ENCODE measurements at places on chromosomes 5 and 9.
A peak's percentile ranks its signal among the peaks of the same experiment; 100 is the strongest.

GRCh38 chr5:62719061-62719720, 140.6 kb downstream of the LRRC70 start:
- no peak for DNase-seq

DNA sequence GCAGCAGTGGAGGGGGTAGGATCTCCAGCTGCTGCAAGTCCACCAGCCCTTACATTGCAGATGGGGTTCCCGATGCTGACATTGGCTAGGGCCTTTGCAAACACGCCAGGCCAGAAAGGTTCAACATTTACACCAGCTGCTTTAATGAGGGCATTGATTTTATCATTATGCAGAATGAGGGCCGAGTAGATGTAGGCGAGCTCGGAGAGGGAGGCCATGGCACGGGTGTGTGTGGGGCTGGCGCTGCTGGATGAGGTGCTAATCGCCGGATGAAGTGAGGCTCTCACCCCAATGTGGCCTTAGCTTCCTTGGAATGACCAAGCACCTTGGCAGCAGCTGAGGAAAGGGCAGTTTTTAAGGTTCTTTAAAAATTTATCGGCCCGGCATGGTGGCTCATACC, 27.4 kb downstream of the PHAX start:
- DNase-seq, result no peak

DNA sequence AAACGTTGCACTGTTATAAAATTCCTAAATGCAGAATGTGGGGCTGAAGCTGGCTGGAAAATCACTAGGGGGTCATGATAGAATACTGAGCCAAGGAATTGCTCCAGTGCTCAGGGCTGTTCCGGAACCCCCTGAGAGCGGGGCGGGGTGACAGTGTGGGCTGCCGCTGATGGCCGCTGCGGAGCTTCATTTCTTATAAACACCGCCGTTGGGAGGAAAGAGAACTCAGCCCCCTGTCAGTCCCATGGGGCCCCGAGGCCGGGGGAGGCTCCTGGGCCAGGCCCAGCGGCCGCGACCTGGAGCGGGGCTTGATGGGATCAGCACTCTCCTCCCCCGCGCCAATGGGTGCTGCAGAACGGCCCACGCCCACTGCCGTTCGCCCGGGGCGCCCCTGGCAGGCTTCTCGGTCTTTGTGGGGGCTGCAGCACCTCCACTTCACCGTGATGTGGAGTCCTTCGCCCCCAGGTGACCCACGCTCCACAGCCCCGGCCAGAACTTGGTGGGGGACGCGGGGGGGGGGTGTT, 5.2 kb upstream of the IRF1 start:
- peak; percentile 65 for DNase-seq

GRCh38 chr9:38523121-38523520, 97.3 kb downstream of the ANKRD18A start:
- no peak for DNase-seq

DNA sequence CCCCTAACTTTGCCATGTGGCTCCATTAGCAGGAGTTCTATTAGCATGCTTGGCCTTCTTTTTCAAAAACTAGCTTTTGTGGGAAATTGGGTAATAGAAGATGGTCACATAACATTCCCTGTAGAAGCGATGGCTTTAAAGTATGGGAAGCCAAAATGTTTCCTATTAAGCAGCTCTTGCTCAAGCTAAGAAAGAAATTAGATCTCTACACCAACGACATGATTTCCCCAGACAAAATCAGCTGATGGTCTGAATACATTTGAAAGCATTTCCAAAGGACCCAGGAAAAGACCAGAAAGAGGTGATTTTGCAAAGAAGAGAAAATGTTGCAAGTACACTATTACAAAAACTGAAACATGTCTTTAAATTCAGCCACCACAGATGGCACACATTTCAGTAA, 4.8 kb upstream of the NFIL3 start:
- no peak for DNase-seq

DNA sequence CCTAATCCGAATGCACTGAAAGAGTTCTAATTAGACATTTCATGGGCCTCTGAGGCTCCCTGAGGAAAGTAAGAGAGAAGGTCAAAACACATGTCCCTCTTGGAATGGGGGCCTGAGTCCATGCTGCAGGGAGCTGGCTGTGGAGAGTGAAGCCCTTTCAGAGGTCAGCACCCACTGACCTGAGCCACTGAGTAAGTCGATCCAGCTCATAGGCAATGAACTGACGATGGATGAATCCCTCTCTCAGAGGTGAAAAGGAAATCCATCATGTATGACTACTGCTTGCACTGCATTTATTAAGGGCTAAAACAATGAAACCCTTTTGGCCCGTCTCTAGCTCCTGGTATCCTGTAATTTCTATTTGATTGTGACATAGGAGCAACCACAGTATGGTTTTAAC, 288.9 kb upstream of the VLDLR start:
- DNase-seq, result no peak

- no peak for DNase-seq
Measured at GRCh38 chr9:2639786-2640185, 18.2 kb downstream of the VLDLR start.

- no peak for DNase-seq
Measured at GRCh38 chr9:108786901-108787689, 68.7 kb downstream of the ACTL7B start.

DNA sequence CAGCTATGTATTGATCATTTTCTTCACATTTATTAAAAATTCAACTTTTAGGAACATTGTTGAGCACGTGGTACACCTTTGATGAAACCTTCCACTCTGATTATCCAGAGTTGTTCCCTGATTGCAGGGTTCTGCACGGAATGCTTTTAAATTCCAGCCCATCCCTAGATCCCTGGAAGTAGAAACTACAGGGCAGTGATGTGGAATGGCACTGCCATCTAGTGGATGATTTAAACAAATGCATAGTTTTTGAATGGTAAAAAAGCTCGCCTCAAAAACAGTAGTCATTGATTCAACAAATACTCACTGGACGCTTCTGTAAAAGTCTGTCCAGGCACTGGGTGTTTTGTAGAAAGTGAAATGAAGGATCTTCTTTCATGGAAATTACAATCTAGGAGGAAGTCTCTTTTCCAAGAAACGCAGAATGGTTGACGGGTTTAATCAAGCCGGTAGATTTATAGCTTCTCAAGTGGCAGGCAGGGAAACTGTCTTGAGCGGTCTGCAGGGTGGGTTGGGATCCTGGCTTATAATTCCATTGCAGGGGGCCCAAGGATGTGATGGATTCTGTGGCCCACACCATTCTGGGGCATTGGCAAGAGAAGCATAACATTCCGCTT, 118.4 kb downstream of the ARHGAP26 start:
- no peak for DNase-seq

DNA sequence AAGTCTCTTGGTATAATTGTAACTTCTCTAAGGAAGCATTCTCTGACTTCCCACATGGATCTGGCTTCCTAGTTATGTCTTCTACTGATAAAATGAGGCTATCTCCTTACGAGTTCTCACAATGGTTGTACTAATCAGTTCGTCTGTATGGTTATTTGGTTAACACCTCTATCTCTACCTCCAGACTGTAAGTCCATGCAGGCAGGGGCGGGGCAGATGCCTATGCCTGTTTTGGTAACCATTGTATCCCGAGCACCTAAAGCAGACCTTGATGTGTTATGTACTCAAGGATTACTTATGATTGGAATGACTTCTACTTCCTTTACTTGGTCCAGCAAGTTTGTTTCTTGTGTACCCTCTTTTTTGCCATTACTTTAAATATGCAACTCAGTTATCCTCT, 125.0 kb upstream of the PITX1 start:
- DNase-seq, result no peak

DNA sequence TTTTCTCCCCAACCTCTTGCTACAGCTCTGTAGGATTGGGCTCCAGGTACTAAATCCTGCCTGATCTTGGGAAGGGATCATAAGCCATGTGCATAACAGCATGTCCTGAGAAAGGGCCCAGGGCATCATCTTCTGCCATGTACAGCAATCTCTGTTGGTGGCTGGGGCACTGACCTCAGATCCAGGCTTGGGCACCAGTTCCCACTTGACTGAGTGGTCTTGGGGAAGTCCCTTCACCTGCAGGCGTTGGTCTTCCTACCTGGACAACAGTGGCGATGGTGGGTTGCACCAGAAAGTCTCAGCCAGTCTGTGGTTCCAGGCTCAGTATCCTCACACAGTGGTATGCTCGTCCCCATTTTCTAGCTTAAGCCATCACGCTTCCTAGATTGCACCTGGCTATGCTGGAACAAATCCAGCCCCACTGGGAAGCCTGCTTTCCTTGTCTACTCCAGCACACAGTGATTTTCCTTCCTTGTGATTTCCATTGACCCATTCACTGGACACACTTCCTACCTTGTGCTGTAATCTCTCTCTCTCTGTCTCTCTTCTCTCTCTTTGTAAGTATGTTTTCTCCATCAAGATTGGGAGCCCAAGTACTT, 121.7 kb upstream of the PITX1 start:
- DNase-seq, result no peak

- DNase-seq, result no peak
Measured at GRCh38 chr5:107553117-107553555, 117.6 kb downstream of the EFNA5 start.

- no peak for DNase-seq
Measured at GRCh38 chr9:16207161-16207560, 654.3 kb downstream of the CCDC171 start.

DNA sequence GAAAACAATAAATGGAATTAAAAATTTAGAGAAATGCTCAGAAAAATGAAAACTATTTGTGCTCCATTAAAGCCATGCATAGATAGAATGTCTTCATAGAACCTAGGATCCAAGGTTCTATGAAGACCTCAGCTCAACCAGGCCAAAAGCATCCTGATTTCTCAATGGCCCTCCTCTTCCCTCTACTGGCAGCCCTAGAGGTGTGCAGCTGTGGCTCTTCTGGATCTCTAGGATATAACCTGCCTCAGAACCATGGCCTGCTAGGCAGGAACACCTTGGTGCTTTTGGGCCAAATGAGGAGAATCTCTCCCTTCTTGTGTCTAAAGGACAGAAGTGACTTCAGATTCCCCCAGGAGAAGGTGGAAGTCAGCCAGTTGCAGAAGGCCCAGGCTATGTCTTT, 15.1 kb downstream of the IFNA1 start:
- DNase-seq, result no peak

GRCh38 chr5:106113922-106114321, 1556.8 kb downstream of the EFNA5 start:
- DNase-seq, result no peak

- DNase-seq, result no peak
Measured at GRCh38 chr5:72107131-72107900, at the start of gene MAP1B. Gene MAP1B, plus strand, starts transcription at chr5:72107475. Its CDS starts 57 bp downstream, at chr5:72107532.

- DNase-seq, result no peak
Measured at GRCh38 chr5:54049144-54049543, 261.2 kb downstream of the ARL15 start.

GRCh38 chr5:53010814-53011213, 21.7 kb downstream of the ITGA2 start:
- DNase-seq, result no peak

DNA sequence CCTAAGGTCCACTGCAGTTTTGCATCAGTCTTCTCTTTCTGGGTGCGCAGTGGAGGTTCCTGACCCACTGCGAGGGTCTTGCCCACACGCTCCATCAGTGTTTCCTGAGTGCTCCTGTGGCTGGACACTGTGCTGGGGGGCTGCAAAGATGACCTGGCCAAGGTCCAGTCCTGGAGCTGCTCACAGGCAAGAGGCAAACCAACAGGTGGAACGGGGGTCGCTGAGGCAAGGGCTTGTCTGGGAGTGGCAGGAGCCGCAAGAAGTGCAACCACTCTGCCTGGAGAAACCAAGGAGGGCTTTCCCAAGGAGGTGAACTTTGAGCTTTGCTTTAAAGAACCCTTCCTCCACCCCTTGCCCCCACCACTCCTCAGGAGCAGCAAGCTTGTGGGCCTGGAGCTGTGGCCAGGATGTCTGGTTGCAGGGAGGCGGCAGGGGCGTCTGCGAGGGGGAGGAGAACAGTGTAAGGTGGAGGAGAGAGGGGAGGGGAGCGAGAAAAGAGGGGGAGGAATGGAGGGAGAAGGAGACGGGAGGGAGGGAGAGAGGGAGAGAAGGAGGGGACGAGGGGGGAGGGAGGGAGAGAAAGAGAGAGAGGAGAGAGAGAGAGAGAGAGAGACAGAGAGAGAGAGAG, 444 bp upstream of the CPLX2 start:
- no peak for DNase-seq

- DNase-seq, result no peak
Measured at GRCh38 chr9:78958892-78959291, 612.9 kb upstream of the TLE4 start.

- DNase-seq, result no peak
Measured at GRCh38 chr5:137040641-137041340, 458.3 kb downstream of the SPOCK1 start.

GRCh38 chr9:17230646-17231045, 95.8 kb downstream of the CNTLN start:
- no peak for DNase-seq

- no peak for DNase-seq
Measured at GRCh38 chr9:99398241-99398640, 176.2 kb downstream of the SEC61B start.

GRCh38 chr9:106974341-106974740, 111.4 kb downstream of the ZNF462 start:
- no peak for DNase-seq
